ENCODE measurements at places on chromosomes 4 and X.

- DNase-seq = no peak
These were observed 1673.4 kb upstream of the PCDH7 start for GRCh38 chr4:29046781-29047180.

GRCh38 chr4:169245061-169245460 is 25.7 kb downstream of the SH3RF1 start:
- no peak for DNase-seq

- no peak for DNase-seq
These were observed 113.5 kb downstream of the PTTG2 start for GRCh38 chr4:38073596-38074234.

- peak; percentile 89 for DNase-seq
These were observed 4.3 kb downstream of the BLOC1S4 start for GRCh38 chr4:6720202-6720699.

DNA sequence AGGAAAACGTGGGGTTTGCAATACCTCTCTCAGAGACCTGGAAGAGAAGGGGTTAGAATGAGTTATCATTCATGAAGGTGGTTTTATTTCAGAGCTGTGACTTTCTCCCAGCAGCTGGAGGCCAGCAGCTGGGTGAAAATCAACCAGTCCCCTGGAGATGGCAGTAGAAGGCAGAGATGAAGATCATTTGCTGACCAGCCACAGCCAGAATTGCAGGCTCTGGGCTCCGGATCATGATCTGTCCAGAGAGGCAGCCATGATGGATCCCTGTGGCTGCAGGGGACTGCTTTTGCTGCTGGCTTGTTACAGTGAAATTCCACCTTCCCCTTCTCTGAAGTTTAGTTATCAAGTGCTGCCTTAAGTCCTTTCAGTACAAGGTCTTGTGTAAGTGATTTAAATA is 46.9 kb upstream of the TAB3 start:
- no peak for DNase-seq

- no peak for DNase-seq
These were observed 99.0 kb upstream of the FTHL17 start for GRCh38 chrX:31170792-31171191.

- DNase-seq = no peak
These were observed 93.1 kb downstream of the GPC3 start for GRCh38 chrX:133892337-133892736.

- DNase-seq = no peak
These were observed 361.9 kb upstream of the RASGEF1B start for GRCh38 chr4:81833576-81833975.

DNA sequence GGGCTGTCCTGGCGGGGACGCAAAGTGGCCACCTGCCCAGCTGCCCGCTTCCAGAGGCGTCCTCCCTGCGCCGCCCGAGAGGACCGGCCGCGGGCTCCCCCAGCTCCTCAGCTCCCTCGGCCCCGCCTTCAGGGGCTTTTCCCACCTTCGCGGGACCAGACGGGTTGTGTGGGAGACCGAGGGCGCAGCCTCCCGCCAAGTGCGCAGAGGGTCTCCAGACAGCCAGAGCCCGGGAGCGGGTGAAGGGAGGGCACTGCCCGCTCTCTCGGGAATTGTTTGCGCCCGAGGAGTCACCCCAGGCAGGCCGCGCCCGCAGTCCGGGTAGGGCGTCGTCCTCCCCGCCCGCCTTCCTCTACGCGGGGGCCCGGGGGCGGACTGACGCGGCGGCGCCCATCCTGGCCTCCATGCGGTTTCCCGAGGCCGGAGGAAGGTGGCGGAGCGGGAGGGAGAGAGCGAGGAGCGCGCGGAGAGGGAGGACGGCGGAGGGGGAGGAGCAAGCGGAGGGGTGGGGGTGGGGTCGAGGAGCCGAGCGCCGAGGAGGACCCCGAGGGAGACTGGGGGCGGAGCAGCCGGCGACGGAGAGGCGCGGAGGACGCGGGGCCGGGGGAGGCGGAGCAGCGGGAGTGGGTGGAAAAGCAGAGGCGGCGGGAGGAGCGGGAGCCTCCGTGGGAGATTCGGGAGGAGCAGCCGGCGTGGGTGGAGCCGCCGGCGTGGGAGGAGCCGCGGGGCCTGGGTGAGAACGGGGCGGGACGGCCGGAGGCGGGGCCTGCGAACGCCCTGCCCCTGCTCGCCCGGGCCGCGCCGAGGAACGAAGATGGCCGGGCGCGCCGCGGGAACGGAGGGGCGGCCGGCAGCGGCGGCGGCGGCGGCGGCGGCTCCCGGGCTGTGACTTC is 47.5 kb downstream of the CLDN34 start:
- peak; percentile 77 for DNase-seq

Measured in stimulated activated CD4-positive, alpha-beta T cell treated with anti-CD3 and anti-CD28 coated beads, Interleukin-2, amount 100 ng/mL, for 24 hours (primary cell).